ENCODE measurements at places on chromosomes 1 and 21.

- no peak for DNase-seq
These were observed 326 bp downstream of the BRWD1 start for GRCh38 chr21:39313042-39313570.

GRCh38 chr21:42310411-42311001 is 4.7 kb downstream of the TFF3 start:
- no peak for DNase-seq

DNA sequence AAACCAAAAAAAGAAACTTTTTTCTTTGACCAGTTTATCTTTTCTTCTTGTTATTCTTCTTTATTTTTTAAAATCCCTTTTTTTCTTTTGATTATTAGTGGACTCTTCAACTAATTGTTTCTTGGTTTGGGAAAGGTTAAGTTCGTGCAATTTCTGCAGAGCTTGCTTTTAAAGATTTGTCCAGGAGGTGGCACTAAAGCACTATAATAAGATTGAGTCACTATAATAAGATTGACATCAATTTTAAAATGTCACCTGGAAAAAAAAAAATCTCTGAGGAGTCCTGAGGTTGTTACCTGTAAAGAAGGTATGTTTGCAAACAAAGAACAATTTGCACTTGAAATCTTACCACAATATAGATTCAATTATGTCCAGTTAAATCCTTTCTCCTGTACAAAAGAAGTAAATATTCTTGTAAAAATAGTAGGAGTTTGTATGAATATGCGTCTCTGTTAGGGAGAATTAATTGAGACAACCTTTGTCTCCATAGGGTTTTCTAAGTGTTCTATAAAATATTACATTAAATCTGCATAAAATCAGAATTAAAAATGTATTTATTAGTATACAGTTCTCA is 166.7 kb downstream of the ADGRL4 start:
- DNase-seq, result no peak

GRCh38 chr1:28229996-28230395 is 2.8 kb downstream of the DNAJC8 start:
- DNase-seq, result no peak

DNA sequence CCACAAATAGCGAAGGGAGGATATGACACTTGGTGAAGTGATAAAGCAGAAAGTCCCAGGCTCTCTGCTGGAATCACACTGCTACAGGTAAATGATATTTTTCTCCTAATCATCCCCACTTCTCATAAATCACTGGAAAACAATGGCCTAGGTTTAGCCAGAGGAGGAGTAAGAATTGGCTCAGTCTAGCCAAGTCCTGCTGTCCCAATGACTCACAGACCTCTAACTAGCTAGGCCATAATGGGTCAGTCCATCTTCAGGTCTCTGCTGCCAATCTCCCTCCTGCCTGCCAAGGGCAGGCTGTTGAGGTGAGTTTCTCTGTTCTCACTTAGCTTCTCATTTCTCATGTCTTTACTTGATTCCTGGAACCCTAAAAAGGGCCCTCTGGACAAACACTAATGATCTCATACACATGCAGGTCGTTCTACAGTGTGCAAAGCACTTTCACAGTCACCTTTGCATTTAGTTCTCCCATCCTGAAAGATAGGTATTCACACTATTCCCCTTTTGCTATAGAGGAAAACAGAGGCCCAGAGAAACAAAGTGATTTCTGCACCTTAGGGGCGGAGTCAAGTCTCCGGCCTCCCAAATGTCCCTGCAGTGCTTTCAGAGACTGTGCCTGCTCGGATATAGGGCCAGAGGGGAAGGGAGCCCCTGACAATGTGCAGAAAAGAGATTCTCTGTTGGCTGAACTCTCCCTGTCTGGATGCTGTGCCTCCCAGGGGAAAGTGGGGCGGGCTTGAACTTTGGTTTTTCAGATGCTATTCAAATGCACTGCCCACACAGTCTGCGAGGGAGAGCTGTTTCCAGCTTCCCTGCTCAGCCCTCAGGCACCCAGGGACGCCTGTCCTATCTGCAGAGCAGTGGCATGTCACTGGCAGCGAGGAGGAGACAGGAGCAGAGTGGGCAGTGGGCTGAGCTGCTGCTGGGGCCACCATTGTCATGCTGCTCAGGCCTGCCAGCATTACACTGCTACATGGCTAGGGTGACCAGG is 3.9 kb upstream of the CDK18 start:
- no peak for DNase-seq

GRCh38 chr1:74517599-74518051 is 5.2 kb upstream of the LRRC53 start:
- no peak for DNase-seq

DNA sequence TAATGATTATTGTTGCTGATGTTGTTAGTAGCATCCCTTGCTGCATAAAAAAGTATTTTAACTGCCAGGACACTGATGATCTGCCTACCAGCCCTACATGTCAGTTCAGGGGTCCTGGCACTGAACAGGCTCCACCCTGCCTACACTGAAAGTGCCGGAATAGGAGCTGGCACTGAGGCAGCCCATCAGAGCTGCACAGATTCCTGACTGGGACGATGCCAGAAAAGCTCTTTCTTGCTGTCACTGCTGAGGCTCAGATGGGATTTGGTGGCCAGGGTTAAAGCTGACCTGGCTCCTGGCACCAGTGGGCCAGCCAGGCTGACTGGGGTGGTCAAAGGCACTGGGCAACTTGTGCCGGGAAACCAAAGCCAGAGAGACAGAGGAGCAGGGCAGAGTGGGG is 6.2 kb upstream of the DISP3 start:
- no peak for DNase-seq

DNA sequence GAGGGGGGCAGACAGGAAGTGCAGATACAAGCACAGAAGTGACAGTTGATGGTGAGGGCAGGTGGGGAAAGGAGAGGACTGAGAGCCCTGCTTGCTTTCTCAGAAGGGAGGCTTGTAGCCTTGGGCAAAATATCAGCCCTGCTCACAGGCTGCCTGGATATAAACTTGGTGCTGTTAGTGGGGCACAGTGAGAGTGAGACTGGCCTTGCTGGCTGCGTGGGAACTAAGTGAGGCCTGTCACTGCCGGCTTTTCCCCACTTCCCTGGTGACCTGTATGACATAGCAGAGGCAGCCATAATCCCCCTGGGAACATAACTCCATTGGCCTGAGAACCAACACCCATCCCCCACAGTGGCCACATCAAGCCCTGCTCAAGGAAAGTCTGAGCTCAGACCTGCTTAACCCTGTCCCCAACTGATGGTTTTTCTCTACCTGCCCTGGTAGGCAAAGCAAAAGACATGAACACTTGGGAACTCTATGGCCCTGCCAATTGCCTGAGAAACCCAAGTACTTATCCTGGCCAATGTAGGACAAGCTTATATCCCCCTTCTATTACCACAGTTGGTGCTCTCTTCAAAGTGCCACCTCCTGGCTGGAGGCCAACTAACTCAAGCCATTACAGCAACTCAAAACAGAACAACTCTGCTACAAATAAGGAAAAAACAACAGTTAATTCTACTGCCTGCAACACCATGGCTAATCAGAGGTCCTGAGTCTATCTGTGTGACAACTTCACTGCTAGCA is 472.7 kb downstream of the PLPP3 start:
- DNase-seq, result no peak

DNA sequence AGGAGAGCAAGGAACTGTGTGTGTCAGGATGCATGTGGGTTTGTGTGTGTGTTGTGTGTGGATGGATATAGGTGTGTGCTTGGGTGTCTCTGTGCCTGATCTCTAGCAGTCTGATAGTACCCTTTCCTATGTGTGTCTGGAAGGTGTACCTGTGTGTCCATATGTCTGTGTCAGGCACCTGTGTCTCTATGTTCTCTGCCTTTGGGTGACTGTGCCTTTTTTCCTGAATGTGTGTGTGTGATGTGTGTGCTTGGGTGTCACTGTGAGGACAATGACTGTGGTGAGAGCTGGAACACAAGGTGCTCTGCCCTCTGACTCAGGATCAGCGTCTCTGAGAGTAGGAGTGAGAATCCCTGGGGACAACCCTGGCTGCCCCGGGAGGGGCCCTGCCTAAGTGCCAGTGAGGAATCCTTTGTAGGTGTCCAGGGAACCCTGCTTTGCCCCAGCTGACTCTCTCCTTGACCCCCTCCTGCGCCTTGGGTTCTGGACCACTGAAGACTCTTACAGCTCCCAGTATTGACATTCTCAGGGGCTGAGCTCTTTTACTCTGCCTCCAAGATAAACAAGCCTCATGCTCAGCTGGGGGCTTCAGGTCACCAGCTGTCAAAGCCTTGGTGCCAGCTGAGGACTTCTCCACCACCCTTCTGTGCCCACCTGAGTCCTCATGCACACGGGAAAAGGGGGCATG is 735 bp upstream of the EFNA3 start:
- DNase-seq, result no peak

GRCh38 chr1:97379387-97380075 is 541.3 kb downstream of the DPYD start:
- DNase-seq, result no peak

DNA sequence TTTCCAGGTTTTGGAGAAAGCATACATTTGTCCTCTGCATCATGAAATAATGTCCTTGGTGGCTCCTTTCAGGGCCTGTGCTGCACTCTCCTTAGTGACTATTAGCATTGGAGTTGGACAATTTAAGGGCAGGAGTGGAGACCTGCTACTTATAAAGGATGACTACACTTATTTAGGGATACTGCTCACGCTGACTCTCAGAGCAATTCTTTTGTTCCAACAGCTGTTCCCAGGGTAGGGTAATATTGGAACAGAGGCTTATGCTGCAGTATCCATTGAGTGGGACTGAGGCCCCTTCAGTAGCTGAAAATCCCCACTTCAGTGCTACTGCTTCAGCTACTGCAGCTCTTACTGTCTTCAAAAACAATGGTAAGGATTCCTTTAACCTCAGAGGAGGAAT is 84.6 kb downstream of the GPR88 start:
- no peak for DNase-seq

DNA sequence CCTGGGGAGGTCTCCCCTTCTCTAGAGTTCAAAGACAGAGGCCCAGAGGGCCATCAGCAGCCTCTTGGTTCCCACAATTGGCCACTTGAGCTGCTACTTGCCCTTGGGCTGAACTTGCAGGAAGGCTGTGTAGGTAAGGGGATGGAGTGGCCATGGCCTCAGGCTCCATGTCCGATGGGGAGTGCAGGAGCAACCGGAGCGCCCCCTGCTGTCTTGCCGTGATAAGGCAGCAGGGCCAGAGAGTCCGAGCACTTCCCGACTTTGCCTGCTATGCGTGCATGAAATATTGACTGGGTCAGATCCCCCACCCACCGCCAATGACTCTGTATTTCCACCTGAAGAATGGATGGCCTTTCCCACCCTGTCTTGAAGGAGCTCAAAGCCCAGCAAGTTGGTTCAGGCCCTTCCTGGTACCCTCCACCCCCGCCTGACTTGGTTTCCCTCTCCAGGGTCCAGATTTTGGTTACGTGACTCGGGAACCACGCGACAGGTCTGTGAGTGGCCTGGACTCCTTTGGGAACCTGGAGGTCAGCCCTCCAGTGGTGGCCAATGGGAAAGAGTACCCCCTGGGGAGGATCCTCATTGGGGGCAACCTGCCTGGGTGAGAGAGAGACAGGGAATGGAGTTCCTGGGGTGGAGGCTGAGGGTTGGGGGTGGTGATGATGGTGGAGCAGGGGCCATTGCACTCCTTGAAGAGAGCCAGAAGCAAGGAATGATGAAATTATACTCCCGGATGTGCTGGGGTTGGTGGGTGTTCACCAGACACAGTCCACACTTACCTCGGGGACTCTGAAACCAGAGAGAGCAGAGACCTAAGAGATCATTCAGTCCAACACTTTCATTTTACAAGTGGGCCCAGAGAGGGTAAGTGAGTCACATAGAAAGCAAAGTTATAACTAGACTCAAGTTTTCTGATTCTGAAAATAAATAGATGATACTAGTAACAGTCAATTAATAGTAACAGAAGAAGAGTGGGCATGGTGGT is 25.6 kb downstream of the PADI3 start:
- DNase-seq, result no peak

GRCh38 chr1:116950517-116951199 is 40.9 kb downstream of the PTGFRN start:
- no peak for DNase-seq

DNA sequence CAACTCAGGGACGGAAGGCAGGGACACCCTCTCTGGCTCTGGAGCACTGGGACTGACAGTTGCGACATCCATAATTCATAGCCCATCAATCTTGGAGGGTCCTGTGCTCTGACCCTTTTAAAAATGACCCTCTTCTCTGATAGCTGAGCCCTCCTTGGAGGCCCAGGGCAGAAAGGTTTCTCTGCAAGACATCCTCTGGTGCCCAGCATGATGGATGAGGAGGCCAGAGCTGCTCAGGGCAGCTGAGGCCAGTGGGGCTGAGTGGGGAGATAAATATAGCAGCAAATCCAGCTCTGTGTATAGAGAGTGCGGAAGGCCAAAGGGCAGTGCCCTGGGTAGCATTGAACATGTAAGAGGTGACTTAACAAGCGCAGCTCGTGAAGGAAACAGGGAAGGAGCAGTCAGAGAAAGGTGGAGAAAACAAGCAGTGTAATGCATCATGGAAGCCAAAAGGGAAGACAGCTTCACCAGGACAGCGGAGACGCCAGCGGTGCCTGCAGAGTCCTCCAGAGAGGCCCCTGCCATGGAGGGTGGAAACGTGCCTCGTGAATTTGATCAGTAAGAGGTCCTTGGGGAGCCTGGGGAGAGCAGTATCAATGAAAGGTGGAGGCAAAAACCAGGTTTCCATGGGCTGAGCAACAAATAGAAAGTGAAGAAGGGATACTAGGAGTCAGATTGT is 50.4 kb upstream of the FMOD start:
- DNase-seq, result no peak

GRCh38 chr1:67948151-67949080 is 102.0 kb downstream of the DIRAS3 start:
- no peak for DNase-seq

DNA sequence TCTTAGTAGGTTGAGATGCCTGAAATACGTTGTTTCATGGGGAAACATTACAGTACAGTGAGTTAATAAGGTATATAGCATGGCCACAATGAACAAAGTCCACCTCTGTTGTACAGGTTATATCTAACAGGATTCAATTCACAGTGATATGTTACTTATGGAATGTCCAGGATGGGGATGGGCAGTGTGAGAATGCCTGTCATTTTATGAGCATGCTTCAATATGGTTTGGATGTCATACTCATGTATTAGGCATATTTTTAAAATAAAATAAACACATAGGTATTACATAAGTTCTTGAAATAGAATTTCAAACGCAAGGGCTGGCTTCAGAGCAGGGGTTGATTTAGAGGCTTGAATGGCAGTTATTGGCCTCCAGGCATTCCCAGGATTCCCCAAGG is 6.1 kb upstream of the PHLDA3 start:
- no peak for DNase-seq

GRCh38 chr1:228494970-228495853 is 8.0 kb downstream of the RNF187 start:
- no peak for DNase-seq

GRCh38 chr1:87880764-87881163 is 552.1 kb downstream of the LMO4 start:
- DNase-seq, result no peak
